Hematopoietic multipotent progenitor cell (in vitro differentiated cells): ENCODE measurements at places on chromosomes 16 and 17. TPM values are rescaled to one million over a fixed set of nuclear protein-coding genes. Genes with fewer than 3 reads are reported as not detected.

The ATPAF2 gene
- total RNA-seq = 40.1 TPM

DNA sequence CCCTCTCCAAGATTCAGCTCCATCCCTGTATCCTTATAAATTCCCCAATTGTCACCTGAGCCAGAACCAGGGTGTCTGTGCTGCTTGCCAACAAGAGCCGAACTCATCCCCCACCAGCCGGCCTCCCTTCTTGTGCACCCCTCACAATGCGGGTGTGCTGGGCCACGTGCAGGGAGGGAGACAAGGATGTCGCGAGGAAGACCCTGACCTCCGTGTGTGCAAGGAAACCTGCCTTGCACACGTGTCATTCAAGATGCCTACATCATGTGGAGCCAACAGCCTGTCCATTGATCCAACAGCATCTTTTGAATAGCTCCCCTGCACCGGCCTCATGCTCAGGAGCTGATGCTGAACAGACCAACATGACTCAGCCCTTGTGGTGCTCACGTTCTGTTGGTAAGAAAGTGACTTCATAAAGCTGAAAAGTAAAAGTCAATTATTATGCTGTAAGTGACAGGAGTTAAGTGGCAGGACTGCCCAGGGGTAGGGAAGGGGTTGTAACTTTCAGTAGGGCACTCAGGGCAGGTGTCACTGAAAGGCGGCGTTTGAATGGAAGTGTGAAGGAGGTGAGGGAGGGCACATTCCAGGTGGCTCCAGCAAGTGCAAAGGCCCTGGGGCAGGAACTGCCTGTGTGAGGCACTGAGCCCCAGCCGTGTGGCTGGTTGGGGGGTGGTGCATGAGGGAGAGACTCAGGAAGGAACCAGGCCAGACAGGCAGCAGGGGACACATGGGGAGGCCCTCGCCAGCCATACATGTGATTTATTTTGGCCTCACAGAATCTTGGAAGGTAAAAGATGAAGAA is 302.2 kb downstream of the FOXL1 start:
- DNase-seq = no peak

GRCh38 chr17:37187262-37187661 is 188.5 kb upstream of the C17orf78 start:
- DNase-seq = no peak

DNA sequence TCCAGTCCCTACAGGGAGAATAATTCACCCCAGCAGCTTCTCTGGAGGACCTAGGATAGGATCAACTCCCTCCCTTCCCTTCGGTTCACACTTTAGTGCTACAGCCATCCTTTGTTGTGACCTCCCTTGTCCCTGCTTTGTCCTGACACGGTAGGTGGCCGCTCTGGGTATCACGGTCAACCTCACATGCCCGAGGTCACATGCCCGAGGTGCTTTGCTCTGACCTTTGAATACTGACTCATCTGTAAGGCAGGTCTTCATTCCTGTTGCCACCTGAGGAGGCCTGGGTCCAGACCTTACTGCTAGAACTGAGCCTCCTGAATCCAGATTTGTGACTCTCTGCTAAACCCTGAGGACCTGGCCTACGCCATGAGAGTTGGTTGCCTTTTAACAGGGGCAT is 19.7 kb downstream of the ALKBH5 start:
- DNase-seq = no peak

DNA sequence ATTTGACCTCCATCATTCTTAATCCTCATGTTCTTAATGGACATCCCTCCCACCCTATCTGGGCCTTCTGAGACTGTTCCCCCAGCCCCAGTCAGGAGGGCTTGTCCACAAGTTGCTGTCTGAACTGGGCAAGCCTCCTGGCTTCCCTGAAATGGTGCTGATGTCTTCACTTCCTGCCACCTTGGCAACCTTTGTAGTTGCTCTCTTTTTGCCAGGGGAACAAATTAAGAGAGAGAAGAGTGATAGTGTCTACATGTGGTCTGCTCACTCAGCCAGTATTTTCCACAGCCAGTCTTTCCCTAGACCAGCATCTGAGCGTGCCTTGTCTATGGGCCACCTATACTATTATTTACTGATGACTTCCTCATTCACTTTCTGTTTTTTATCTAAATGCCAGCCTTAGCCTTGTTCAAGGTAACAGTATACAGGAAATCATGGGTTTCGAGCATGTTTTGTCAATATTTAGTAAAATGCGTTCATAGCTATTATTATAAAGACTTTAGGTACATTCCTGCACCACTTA is 710.1 kb downstream of the MAF start:
- no peak for DNase-seq

DNA sequence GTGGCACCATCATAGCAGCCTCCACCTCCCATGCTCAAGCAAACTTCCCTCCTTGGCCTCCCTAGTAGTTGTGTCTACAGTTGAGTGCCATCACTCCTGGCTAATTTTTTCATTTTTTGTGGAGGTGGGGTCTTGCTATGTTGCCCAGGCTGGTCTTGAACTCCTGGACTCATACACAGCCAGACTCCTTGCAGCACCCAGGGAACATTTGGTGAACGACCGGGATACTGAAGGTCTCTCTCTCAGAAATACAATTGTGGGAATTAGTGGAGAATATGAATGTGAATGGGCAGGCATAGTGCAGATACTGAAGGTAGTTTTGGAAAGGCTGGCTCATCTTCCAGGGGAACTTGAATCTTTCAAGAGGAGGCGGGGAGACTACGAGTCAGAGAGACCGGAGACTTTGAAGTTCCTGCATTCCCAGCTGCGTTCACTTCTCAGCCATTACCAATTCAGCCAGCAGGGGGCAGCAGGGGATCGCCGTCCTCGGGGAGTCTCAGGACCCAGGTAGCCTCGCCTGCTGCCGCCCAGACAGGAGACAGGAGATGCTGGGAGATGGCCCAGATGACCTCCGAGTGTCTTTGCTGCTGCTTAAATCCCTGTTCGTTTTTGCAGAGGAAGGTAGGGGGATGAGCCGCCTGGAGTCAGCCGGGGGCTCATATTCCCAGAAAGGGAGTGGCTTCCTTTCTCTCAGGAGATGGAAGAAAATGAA is 68.6 kb downstream of the HAPSTR1 start:
- no peak for DNase-seq
